ENCODE measurements at places on chromosomes 5 and 9. TPM values are rescaled to one million over a fixed set of nuclear protein-coding genes. Genes with fewer than 3 reads are reported as not detected.

GRCh38 chr5:95644351-95645042 lies 2.1 kb upstream of the RFESD start:
- H3K4me1 ChIP-seq: peaks cover 31% of the 10 kb centered on the region
- H3K36me3 ChIP-seq: no peaks in the 10 kb centered on the region
- peak overlapping the region; percentile 1 for H3K27ac ChIP-seq
- DNase-seq: peak; percentile 44
- H3K4me3 ChIP-seq: no peak overlapping the region
- H3K27me3 ChIP-seq: no peaks in the 10 kb centered on the region

DNA sequence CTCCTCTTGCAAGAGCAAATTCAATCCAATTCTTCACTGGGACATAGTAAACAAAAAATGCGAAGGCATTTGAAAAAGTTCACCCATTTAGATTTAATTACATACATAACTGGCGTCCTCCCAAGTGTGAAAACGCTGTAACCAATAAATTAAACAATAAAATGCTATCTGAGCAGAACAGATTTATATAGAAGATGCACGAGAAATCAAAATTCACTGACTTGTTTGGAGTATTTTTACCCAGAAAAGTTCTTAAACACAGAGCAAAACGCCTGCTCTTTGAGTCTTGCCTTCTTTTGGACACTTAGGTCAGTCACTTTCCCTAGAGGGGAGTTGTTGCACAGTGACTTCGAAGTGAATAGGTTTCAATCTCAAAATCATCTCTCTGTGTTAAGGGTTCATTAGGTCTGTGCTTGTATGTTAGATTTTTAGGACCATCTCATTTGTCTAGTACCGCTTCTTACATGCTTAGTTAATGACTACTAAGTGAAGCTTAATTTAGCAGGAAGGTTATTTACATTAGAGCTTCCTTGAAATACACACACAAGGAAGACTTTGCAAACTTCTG lies 1.9 kb downstream of the ALDH1A1 start:
- H3K27ac ChIP-seq: no peak overlapping the region
- H3K4me1 ChIP-seq: no peaks in the 10 kb centered on the region
- H3K27me3 ChIP-seq: no peaks in the 10 kb centered on the region
- H3K4me3 ChIP-seq: no peak overlapping the region
- no peaks in the 10 kb centered on the region for H3K36me3 ChIP-seq

- peak overlapping the region; percentile 19 for H3K4me3 ChIP-seq
- DNase-seq: no peak
- H3K27ac ChIP-seq: peak overlapping the region; percentile 84
- peaks cover 97% of the 10 kb centered on the region for H3K4me1 ChIP-seq
Measured at GRCh38 chr9:92970467-92970923, 23.2 kb downstream of the FGD3 start.

Gene CRHBP
- total RNA-seq: not detected

Gene ECM2
- total RNA-seq: not detected

Gene ZFP62
- total RNA-seq: 71.1 TPM

DNA sequence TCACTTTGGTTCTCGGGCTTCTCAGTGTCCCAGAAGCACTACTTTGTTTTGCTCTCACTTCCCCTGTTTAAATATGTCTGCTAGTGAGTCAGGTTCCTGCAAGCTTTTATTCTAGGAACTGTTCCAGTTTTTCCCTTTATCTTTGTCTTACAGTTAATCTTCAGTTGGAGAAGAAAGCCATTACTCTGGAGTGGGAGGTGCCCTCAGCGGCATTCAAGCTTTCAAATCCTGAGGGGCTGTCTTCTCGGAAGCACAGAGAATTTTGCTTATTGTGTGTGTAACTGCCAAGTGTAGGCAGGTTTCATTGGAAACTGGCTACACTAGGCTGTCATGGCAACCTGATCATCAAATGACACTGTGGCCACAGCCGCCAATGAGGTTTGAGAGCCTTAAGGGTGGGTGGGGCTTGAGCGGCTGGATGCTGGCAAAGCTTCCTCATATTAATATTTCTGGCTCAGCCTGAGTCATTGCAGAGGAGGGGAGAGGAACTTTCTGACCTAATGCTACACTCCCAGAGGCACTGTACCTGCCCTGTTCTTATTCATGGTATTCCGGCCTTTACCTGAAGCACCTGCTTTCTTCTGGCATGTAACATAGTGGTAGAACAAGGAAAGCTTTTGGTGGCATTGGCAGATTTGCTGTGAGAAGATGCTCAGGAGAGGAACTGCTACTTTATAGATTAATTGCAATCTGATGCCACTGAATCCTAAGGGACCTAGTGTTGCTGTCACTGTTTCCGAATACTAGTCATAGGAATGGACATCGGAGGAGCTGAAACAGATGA lies 26.3 kb downstream of the SLC25A25 start:
- peaks cover 3% of the 10 kb centered on the region for H3K36me3 ChIP-seq
- H3K27me3 ChIP-seq: no peaks in the 10 kb centered on the region
- H3K27ac ChIP-seq: peak overlapping the region; percentile 57
- peak; percentile 69 for DNase-seq
- H3K4me3 ChIP-seq: no peak overlapping the region
- peaks cover 85% of the 10 kb centered on the region for H3K4me1 ChIP-seq

GRCh38 chr9:73146111-73146815 lies 5.4 kb upstream of the ANXA1 start:
- H3K27ac ChIP-seq: no peak overlapping the region
- no peaks in the 10 kb centered on the region for H3K27me3 ChIP-seq
- no peaks in the 10 kb centered on the region for H3K36me3 ChIP-seq
- DNase-seq: no peak

DNA sequence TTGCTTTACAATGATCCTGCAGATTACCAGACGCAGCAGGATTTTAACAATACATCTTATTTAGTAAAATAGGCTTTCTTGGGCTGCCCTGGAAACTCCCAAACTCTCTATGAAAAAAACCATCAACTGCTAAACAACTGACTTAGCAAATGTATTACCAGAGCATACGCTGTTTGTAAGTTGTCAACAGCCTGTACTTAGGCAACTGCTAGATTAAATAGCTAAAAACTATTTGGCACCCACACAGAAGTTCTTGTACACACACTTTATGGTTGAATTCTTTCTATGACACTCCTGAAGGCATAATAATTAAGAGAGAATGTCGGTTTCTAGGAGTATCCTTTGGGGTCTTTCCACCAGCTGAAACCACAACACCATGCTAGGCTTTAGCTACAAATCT lies 123.9 kb downstream of the FBXO38 start:
- no peaks in the 10 kb centered on the region for H3K36me3 ChIP-seq
- H3K27me3 ChIP-seq: no peaks in the 10 kb centered on the region
- no peak overlapping the region for H3K4me3 ChIP-seq
- H3K27ac ChIP-seq: no peak overlapping the region
- no peak for DNase-seq

DNA sequence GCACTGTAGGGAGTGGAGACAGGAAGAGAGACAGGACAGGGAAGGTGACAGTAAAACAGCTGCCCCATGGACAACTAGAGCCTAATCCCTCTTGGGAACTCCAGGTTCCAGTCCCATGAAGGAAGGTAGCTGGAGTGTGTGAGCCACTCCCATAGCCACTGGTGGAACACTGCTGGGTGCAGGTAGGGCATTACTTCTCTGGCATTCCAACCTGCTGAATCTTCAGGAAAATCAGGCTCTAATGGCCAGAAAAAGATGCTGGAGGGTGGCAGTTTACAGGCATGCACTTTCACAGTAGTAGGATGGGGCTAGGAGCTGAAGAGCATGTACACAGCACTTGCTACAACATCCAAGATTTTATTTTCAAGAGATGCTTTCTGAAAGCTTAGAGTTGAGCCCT lies 259.4 kb downstream of the AUH start:
- peaks cover 39% of the 10 kb centered on the region for H3K4me1 ChIP-seq
- no peaks in the 10 kb centered on the region for H3K36me3 ChIP-seq
- no peaks in the 10 kb centered on the region for H3K27me3 ChIP-seq
- H3K4me3 ChIP-seq: no peak overlapping the region

- H3K4me1 ChIP-seq: peaks cover 4% of the 10 kb centered on the region
- H3K36me3 ChIP-seq: no peaks in the 10 kb centered on the region
- no peak for DNase-seq
- no peak overlapping the region for H3K27ac ChIP-seq
- no peak overlapping the region for H3K4me3 ChIP-seq
- no peaks in the 10 kb centered on the region for H3K27me3 ChIP-seq
Measured at GRCh38 chr5:177466861-177467260, 6.6 kb downstream of the DBN1 start.

DNA sequence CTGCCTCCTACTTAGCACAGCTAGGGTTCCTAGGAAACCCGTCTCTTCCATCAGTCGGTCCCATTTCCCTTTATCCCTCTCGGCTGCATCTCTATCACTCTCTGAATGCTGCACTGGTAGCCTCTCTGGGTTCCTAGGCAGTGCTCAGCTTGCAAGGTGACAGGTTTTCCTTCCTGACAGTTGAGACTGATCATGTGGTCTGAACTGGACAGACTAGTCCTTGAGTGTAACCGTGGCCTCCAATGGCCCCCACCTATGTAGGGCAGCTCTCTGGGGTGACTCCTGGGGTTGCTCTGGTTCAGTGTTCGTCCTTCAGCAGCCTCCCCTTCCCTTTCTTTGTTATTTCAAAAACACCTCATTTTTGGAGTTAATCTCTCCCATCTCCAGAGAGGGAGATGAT lies 3.8 kb downstream of the TMEM8B start:
- H3K4me3 ChIP-seq: no peak overlapping the region
- peaks cover 16% of the 10 kb centered on the region for H3K4me1 ChIP-seq
- no peaks in the 10 kb centered on the region for H3K27me3 ChIP-seq
- H3K27ac ChIP-seq: no peak overlapping the region
- no peak for DNase-seq
- H3K36me3 ChIP-seq: no peaks in the 10 kb centered on the region

DNA sequence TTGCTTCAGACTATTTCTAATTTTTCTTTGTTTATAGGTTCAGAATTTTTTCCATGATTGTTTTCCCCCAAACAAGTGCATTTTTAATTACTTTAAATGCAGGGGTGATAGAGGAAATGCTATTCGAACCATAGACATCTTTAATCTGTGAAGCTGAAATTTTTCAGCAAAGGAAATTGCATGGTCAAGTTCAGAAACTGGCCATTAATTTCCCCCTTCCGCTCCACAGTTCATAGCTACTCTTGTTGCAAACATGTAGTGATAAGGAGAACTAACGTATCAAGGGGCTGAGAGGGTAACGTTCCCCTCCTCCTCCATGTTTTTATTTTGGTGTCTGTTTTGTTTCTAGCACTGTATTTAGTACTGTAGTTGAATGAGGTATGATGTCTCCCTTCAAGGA lies 3.4 kb upstream of the ROPN1L start:
- DNase-seq: no peak
- no peak overlapping the region for H3K27ac ChIP-seq
- no peak overlapping the region for H3K4me3 ChIP-seq
- H3K27me3 ChIP-seq: no peaks in the 10 kb centered on the region
- H3K4me1 ChIP-seq: peaks cover 16% of the 10 kb centered on the region

- H3K27me3 ChIP-seq: no peaks in the 10 kb centered on the region
- no peak overlapping the region for H3K4me3 ChIP-seq
- no peaks in the 10 kb centered on the region for H3K4me1 ChIP-seq
- H3K36me3 ChIP-seq: peaks cover 56% of the 10 kb centered on the region
Measured at GRCh38 chr5:142143878-142144277, 35.3 kb downstream of the NDFIP1 start.

DNA sequence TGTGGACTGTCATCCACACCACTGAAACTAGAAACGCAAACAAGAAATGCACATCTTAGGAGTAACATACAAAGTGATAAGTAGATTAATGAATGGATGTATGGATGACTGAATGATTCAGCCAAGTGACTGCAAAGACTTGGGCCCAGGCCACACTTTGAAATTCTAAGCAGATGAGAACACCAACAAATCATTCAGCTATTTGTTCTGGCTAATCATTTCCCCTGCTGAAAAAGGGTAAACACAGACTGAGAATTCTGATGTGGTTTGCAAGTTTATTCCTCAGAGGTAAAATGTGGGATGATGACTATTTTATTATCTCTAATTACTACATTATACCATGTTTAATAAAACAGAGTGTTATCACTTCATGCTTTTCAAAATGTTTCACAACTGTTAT lies 163.2 kb upstream of the ADAMTS16 start:
- no peak overlapping the region for H3K27ac ChIP-seq
- H3K36me3 ChIP-seq: no peaks in the 10 kb centered on the region
- no peaks in the 10 kb centered on the region for H3K27me3 ChIP-seq
- H3K4me1 ChIP-seq: no peaks in the 10 kb centered on the region
- no peak overlapping the region for H3K4me3 ChIP-seq

Gene ANKRD34B
- not detected for total RNA-seq

Gene SREK1
- 73.7 TPM for total RNA-seq

DNA sequence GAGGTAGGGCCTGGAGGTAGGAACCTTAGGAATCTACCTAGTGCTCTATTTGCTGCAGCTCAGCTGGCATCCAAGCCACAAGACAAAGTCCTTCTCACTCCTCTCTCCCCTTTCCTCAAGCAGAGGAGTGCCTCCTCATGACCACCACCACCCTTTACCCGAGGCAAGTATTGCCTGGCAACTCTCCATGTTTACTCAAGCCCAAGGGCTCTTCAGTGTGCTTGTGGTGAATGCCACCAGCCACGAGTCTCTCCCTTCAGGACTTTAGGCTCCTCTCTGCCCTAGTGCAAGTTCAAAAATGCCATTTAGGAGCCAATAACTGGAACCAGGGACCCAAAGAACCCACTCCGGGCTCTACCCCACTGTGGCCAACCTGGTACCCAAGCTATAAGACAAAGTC lies 514.5 kb upstream of the RGMB start:
- no peak for DNase-seq
- H3K4me1 ChIP-seq: no peaks in the 10 kb centered on the region
- no peaks in the 10 kb centered on the region for H3K36me3 ChIP-seq
- H3K27ac ChIP-seq: no peak overlapping the region
- no peaks in the 10 kb centered on the region for H3K27me3 ChIP-seq

Gene TAL2
- total RNA-seq: not detected

DNA sequence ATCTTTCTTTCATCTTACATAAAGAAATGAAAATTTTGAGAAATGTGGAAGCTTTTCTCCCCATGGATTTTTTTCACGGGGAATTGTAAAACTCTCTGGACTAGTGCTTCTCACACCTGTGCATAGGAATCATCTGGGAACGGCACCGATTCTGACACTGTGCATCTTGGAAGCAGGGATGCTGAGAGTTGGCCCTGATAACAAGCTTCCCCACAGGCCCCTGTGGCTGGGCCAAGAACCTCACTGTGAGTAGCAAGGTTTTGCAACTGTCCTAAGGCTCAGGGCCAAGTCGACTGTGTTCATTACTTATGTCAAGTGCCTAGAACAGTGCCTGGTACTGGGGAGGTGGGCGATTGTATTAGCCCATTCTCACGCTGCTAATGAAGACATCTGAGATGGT lies 107.9 kb upstream of the ICE1 start:
- no peak overlapping the region for H3K27ac ChIP-seq
- no peaks in the 10 kb centered on the region for H3K36me3 ChIP-seq
- DNase-seq: no peak
- no peaks in the 10 kb centered on the region for H3K27me3 ChIP-seq
- no peaks in the 10 kb centered on the region for H3K4me1 ChIP-seq

GRCh38 chr5:72152545-72152944 lies 45.3 kb downstream of the MAP1B start:
- no peak overlapping the region for H3K4me3 ChIP-seq
- DNase-seq: no peak
- no peaks in the 10 kb centered on the region for H3K36me3 ChIP-seq

Gene SURF2
- 19.5 TPM for total RNA-seq

GRCh38 chr9:119157196-119157595 lies 212.0 kb downstream of the BRINP1 start:
- H3K27me3 ChIP-seq: no peaks in the 10 kb centered on the region
- H3K27ac ChIP-seq: no peak overlapping the region
- no peaks in the 10 kb centered on the region for H3K36me3 ChIP-seq
- H3K4me3 ChIP-seq: no peak overlapping the region
